ENCODE measurements at places on chromosomes 2 and 18.

DNA sequence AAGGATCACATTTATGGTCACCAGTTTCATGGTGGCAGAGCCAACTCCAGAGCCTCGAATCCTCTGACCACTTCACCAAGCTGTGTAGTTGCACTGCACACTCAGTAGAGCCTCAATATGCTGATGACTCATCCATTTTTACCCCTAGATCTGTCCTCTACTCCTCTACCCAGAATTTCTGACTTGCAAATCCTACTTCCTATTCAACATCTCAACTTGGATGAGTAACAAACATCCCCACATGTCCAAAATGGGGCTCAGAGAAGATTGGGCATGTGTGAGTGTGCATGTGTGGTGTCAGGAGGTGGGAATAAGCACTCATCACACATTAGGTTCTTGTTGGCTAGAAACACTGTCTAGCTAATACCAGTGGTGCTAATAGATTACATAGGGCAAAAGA, 57.8 kb upstream of the IGFBP2 start:
- no peak for DNase-seq

- DNase-seq, result no peak
These were observed 128.8 kb downstream of the ATL2 start for GRCh38 chr2:38248255-38248654.

GRCh38 chr18:63249771-63250170, 69.8 kb downstream of the BCL2 start:
- DNase-seq, result no peak

GRCh38 chr18:61435064-61435652, 101.9 kb downstream of the CDH20 start:
- DNase-seq, result no peak

DNA sequence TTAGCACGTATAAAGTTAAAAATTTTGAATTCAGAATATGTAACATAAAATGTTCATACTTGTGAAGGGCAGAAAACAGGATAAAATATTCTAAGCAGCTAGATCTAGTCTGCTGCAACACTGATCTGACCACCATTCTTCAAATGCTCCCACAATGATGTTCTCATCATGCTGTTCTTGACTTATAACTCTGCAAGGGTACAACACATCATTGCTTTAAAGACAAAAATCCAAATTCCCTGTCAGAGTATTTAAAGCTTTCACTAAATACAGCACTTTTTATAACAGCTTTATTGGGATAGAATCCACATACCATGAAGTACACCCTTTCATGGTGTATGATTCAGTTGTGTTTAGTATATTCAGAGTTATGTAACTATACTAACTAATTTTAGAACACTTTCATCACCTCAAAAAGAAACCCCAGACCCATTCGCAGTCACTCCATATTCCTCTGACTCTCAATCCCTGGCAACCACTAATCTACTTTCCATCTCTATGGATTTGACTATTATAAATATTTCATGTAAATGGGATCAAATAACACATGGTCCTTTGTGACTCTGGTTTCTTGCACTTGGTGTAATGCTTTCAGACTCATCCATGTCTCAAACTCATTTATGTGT, 56.4 kb downstream of the MAP4K3 start:
- no peak for DNase-seq

DNA sequence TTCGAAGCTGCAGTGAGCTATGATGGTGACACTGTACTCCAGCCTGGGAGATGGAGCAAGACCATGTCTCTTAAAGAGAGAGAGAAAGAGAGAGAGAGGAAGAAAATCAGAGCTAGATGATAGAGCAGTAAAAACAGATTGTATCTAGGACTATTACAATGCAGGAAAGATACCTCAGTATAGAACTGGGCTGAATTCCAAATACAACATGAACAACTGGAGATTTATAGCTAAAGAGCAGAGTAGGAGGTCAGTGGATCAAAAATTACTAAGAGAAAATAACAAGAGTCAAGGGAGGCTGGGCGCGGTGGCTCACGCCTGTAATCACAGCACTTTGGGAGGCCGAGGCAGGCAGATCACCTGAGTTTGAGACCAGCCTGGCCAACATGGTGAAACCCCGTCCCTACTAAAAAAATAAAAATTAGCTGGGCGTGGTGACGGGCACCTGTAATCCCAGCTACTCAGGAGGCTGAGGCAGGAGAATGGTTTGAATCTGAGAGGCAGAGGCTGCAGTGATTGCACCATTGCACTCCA, 100.7 kb upstream of the MSH6 start:
- DNase-seq, result no peak

- DNase-seq, result no peak
These were observed 213.0 kb upstream of the RAB6C start for GRCh38 chr2:129766374-129766993.

- DNase-seq, result no peak
These were observed 3.4 kb downstream of the MRPL35 start for GRCh38 chr2:86202702-86203101.

DNA sequence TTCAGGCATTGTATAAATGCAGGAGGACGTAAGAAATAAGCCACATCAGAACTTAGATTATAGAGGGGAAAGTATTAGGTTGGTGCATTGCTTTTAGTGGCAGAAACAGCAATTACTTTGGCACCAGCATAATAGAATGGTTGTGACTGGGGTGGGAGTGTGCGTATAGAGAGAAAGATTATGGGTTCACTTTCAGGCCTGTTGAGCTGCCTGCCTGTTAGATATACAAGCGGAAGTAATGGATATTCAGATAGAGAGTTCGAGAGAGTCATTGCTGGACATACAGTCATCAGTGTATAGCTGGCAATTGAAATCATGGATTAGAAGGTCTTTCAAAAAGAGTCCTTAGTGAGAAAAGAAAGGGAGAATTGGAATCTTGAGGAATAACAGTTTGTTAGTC, 139.2 kb upstream of the MYO3B start:
- no peak for DNase-seq

DNA sequence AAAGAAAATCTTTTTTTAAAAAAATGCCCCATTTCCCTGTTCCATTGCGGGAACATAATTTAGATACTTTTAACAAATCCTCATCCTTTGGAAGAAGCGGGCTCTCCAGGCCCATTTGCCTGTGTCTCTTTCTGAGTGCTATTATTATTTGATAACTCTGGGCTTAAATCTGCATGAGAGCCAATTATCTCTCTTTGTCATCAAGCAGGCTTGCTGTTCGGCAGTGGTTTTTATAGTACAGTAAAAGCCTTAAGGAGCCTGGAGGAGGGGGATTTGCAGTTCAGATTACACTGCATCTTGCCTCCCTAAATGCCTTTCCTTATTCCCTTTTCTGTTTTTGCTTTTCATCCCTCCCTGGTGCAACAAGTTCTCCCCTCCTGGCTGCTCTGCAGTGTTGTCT, 50.6 kb downstream of the CELF4 start:
- no peak for DNase-seq

DNA sequence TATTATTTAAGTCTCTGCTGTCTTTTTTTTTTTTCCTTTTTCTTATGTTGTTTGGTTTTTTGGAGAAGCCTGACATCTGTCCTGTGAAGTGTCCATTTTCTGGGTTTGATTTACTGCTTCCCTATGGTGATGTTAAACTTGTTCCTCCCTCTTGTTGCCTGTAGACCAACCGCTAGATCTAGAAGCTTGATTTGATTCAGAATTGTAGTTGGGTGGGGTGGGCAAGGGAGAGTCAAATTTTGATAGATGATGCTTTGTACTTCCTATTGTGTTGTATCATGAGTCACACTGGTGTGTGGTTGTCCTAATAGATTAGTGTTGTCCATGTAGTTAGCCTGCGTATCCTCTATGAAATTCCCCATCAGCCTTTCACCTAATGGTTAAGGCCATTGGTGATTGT, 35.4 kb downstream of the CAB39 start:
- DNase-seq, result no peak

DNA sequence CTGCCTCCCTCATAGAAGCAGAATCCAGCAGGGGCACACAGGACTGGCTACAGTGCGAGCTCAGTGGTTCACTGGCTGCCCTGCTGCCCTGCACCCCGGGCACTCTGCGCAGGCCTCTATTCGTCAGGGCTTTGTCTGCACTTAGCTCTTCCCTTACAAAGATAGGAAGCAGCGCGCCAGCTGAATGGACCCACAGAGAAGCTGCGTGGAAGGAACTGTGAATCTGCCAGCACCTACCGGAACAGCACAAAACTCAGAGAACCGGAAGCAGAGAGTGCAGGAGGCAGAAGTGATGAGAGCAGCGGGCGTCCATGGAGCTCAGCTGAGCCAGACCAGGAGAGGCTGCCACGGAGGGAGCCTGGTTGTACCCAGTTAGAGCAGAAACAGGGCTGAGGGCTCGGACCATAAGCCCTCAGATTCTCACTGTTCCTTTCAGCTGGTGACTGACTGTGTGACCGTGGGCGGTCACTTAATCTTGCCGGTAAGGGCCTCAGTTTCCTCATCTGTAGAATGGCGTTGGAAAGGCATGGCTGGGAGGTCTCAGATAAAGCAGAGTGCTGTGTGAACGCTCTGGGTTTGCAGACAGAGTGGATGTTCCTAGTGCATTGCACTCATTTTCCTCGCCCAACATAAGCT, 23.1 kb upstream of the SLC66A3 start:
- DNase-seq, result no peak

- DNase-seq, result no peak
These were observed 36.6 kb downstream of the FEZ2 start for GRCh38 chr2:36561237-36561944.

- no peak for DNase-seq
These were observed 156.2 kb upstream of the NABP1 start for GRCh38 chr2:191521608-191522208.

- DNase-seq, result no peak
These were observed 1.0 kb downstream of the HDLBP start for GRCh38 chr2:241314226-241315092.

DNA sequence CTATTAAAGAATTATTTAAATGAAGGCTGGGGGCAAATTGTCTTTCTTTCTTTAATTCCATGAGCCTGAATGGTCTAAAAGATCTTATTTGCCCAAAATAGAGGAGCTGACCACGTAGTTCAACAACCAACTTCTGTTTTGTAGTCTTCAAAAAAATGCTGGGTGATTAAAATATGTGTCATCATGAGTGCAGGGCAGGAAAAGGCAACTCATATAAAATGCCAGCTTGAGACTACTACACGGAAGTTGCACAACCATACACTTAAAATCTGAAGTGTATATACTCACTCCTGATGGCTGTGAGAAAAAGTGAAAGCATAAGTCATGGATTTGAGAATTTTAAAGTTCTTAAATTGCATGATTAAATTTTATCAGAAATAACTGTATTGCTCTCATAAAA, 210.9 kb downstream of the DYM start:
- DNase-seq, result no peak

GRCh38 chr2:24918326-24919036, 1.6 kb downstream of the ADCY3 start:
- DNase-seq, result no peak

DNA sequence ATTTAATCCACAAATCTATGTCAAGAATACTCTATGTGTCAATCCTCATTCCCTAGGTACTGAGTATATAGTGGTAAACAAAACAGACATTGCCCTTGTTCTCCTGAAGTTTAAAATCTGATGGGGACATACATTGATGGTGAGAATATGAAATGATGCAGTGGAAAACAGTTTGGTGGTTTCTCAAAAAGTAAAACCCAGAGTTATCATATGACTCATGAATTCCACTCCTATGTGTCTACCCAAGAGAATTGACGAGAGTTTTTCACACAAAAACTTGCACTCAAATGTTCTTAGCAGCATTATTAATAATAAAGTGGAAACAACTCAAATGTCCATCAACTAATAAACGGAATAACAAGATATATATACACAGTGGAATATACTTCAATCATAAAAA, 586.7 kb downstream of the CCDC85A start:
- DNase-seq, result no peak

- no peak for DNase-seq
These were observed 6.9 kb upstream of the FLACC1 start for GRCh38 chr2:201363857-201364560.

GRCh38 chr18:50286391-50287027, 983 bp downstream of the CXXC1 start:
- DNase-seq, result no peak

DNA sequence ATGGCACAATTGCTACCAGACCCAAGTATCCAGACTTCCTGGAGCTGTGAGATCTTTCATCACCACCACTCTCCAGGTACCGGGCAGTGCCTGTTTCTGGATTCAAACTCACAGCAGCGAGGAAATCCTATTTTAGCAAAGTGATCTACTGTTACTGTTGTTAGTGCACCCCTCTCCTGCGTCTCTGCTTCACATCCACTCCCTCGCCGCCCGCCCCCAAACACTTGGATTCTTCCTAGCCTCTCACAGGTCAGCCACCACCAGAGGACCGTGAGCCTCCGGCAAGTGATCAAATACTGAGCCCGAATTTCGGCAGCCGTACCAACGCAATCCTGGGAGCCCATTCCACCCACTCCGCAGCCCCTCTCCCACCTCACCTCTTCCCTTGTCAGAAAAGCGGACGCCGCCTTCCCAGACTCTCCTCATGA, 519 bp downstream of the METTL4 start:
- DNase-seq, result peak; percentile 18

DNA sequence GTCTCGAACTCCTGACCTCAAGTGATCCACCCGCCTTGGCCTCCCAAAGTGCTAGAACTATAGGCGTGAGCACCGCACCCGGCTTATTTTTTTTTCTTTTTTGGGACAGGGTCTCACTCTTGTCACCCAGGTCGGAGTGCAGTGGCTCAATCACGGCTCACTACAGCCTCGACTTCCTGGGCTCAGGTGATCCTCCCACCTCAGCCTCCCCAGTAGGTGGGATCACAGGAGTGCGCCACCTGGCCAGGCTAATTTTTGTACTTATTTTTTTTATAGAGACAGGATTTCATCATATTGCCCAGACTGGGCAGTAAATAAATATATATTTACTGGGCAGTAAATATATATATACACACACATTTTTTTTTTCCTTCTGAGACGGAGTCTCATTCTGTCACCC, 2.6 kb downstream of the ATP5F1A start:
- DNase-seq, result no peak

- DNase-seq, result no peak
These were observed 144.6 kb upstream of the CCDC195 start for GRCh38 chr2:224860786-224861185.

DNA sequence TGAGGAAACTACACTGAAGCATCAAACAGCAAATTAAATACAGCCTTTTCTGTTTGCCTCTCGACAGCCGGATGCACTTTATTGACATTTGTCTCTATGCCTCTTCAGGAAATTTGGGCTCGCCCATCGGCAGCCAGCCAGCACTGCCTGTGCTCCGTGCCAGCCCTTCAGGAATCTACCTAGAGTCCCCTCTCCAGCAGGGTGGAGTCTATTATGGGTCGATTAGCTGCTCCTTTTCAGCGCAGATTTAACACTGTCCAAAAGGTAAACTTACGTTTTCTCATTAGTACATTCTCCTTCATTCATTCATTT, 91.5 kb downstream of the MYCN start:
- DNase-seq, result no peak

DNA sequence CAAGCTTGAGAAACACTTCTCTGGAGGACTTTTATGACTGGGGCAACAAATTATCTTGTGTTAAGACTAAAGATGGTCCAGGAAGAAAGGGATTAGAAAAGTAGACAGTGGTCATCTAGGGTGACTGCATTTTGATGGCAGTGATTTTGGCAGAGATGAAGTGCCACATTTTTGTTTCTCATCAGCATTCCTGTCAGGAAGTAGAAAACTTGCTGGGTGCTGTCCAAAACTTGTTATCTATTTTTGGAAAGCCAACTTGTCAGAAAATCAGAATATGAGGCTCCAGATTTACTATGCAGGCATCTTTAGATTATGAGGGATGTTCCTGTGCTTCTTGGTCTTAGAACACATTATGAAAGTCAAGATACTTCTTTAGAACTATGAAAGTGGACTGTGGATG, 29.0 kb upstream of the CALCRL start:
- DNase-seq, result no peak

- no peak for DNase-seq
These were observed 1.7 kb upstream of the PPP4R1 start for GRCh38 chr18:9616049-9616448.

Measured in stimulated activated CD4-positive, alpha-beta T cell treated with anti-CD3 and anti-CD28 coated beads, Interleukin-1b, Interleukin-23, amount 100 ng/mL, for 1 hour (primary cell).